ENCODE measurements at places on chromosomes 11 and 22. TPM values are rescaled to one million over a fixed set of nuclear protein-coding genes. Genes with fewer than 3 reads are reported as not detected.

GRCh38 chr22:35555946-35556547 is 15.4 kb downstream of the RASD2 start:
- DNase-seq: no peak

Gene OR8A1
- total RNA-seq: not detected

Gene LARGE2
- total RNA-seq: not detected

Gene SH3BP1
- total RNA-seq: 3.5 TPM

DNA sequence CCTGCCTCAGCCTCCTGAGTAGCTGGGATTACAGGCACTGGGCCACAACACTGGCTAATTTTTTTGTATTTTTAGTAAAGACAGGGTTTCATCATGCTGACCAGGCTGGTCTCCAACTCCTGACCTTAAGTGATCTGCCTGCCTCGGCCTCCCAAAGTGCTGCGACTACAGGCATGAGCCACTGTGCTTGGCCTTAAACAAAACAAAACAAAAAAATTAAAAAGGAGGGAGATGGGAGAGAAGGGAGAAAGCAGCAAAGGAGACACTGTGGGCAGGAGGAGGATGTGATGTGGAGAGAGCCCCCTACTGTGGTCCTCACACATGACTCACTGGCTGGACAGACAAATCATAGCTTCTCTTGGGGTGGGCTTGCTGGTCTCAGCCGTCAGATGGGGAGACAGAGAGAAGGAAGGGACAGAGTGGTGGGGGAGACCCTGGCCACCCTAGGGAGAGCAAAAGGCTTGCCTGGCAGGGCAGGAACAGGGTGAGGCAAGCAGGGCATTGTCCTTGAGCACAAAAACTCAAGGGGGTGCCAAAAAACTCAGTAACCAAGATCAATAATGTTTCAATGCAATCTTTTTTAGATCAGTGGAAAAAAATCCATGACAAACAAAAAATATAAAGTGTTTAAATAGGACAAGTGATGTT is 31.6 kb downstream of the TPST2 start:
- DNase-seq: no peak

Gene NXPE1
- total RNA-seq: not detected

DNA sequence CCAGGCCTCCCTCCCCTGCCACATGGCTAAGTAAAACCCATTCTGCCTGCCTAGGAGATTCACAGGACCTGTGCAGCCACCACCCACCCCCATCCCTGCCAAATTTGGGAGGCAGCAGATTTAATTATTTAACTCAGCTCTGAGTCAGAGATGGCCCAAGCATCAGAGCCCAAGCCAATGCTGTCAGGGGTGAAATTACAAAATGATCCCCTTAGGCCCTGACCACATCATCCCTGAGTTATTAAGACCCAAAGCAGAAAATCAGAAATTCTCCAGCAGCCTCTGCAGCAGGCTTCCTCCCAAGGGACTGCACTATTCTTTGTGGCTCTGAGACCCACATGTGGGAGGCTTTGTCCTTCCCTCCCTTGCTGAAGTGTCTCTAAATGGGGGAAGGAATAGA is 52.8 kb upstream of the RRAS2 start:
- DNase-seq: peak; percentile 87

DNA sequence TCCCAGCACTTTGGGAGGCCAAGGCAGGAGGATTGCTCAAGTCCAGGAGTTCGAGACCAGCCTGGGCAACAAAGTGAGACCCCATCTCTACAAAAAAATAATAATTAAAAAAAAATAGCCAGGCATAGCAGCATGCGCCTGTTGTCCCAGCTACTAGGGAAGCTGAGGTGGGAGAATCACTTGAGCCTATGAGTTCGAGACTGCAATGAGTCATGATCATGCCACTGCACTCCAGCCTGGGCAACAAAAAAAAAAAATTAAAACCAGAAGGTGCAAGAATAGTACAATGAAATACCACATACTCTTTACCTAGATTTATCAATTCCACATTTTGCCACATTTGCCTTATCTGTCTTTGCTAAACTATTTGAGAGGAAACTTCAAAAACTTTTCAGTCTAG is 8.2 kb downstream of the DPF2 start:
- no peak for DNase-seq

DNA sequence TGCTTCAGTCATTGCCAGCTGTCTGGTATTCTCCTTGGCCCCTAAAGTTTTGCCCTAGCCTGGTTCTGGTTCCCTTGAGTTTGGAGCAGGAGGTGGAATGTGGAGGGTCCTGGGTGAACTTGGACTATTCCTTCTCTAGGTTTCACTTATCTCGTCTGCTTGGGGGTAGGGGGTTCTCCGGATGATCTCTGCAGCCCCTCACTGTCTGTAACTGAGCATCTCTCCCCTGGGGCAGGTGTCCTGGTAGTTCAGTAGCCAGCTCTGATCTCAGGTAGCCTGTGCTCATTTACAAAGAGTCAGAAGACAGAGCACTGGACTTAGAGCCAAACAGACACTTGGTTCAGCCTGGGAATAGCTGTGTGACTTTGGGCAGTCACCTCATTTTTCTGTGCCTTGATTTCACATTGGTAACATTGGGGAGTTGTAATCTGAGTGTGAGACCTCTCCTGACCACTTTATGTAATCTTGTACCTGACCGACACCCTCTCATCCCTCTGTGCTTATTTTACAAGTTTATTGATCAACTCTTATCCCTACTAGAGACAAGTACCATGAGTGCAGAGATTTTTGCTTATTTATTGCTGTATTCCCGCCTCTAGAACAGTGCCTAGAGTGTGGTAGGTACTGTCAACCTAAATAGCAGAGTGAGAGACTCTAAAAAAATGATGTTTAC is 804 bp downstream of the CCDC134 start:
- no peak for DNase-seq

DNA sequence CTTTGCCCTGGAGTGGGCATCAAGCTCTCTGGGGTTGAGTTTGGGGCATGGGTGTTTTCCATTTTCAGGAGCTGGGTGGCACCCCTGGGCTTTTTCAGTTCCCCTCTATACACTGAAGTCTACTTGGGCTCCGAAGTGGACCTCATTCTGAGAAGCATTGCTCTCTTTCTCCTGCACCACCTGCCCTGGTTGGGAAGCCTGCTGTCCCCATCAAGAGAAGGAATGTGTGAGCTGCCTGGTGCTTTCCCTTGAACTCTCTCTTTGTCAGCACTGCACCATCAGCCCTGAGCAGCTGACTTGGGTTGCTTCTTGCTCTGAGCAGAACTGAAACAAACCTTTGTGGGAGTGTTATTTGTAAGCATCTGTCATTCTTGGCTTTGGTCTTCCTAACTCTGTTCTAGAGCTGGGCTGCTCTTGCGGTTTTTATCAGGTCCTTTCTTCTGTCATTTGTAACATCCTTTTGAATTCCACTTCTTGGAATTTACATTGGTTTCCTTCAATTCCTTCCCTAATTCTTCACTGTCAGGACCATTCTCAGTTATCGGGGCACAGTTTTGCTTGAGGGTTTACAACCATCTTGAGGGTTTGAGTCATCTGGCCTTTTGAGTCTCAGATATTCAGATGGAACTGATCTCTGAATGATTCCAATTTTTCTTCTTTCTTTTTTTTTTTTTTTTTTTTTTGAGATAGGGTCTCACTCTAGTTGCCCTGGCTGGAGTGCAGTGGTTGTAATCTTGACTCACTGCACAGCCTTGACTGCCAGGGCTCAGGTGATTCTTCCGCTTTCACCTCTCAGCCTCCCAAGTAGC is 20.5 kb downstream of the UBE2L3 start:
- DNase-seq: peak; percentile 65

- peak; percentile 98 for DNase-seq
Measured at GRCh38 chr11:77322506-77322905, 21.0 kb upstream of the GDPD4 start.

DNA sequence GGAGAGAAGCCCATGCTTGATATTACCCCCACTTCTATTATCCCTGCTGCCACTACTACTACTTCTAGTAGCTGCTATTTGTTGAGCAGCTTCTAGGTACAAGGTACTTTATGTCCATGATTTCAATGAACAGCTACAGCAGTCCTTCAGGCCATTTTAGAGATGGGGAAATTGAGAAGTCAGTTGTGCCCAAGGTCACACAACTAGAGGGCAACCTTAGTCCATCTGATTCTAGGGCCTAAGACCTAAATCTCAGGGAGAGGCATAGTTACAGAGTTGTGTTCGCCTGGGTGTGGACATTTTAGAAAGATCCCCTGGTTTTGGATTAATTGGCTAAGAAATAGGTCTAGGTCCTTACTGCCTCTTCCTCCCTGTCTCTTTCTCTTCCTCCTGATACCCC is 52.3 kb downstream of the MICAL2 start:
- DNase-seq: no peak

Gene ENTHD1
- not detected for total RNA-seq

DNA sequence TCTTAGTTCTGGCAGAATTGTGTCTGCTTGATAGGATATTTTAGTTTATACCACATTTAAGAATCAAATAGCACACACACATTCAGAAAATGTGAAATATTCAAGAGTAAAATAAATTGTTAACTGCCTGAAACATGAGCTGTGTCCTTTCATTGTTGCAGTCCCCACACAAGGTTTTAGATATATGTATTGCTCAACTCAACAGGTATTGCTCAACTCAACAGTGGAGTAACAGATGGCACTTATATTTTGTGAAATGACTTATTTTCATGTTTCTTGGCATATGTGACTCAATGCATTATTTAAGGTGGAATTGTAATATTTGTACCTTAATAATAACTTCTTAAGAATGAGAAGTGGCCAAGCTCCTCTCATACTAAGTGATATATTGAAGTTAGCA is 760.3 kb downstream of the CNTN5 start:
- DNase-seq: peak; percentile 77

DNA sequence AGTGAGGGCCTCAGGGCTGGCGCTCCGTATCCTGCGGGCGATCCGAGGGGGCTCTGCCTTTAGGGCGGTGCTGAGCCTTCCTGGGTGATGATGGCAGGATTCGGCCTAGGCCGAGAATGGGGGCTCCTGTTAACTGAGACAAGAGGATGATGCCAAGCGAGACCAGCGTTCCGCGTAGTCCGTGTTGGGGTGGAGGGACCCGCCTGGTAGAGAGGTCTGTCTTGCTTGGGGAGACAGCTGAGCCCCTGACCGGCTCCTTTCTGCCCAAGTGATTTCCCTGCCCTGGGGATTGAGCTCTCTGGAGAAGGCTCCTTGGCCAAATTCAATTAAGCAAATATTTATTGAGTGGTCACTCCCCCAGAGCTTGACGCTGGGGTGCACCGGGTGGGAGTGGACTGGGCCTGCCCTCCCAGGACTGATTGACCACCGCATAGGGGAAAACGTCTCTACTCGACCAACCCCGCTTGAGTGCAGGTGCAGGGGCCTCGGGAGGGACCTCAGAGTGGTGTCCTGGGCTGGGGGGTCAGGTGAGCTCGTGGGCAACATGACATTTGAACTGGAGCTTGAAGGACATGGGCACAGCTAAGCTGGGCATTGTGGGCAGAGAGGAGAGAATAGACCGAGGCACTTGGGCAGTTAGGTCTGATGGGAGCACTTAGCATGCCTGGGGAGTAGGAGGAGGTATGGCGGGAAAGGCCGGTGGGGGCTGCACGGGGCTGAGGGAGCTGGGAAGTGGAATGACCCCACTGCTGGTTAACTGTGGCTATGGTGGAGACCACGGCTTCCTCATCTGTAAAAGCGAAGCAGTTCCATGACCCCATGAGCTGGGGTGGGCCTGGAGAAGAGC is 1.1 kb downstream of the GNAZ start:
- no peak for DNase-seq

- peak; percentile 72 for DNase-seq
Measured at GRCh38 chr11:76371170-76371569, 9.8 kb downstream of the THAP12 start.

GRCh38 chr11:4190098-4190497 is 95.5 kb downstream of the RRM1 start:
- no peak for DNase-seq

GRCh38 chr11:123473941-123474677 is 44.0 kb downstream of the GRAMD1B start:
- peak; percentile 83 for DNase-seq

- DNase-seq: no peak
Measured at GRCh38 chr22:23240639-23241389, 60.5 kb downstream of the BCR start.

Gene SLC25A45
- total RNA-seq: 1.4 TPM

Gene CABP4
- 1.2 TPM for total RNA-seq

DNA sequence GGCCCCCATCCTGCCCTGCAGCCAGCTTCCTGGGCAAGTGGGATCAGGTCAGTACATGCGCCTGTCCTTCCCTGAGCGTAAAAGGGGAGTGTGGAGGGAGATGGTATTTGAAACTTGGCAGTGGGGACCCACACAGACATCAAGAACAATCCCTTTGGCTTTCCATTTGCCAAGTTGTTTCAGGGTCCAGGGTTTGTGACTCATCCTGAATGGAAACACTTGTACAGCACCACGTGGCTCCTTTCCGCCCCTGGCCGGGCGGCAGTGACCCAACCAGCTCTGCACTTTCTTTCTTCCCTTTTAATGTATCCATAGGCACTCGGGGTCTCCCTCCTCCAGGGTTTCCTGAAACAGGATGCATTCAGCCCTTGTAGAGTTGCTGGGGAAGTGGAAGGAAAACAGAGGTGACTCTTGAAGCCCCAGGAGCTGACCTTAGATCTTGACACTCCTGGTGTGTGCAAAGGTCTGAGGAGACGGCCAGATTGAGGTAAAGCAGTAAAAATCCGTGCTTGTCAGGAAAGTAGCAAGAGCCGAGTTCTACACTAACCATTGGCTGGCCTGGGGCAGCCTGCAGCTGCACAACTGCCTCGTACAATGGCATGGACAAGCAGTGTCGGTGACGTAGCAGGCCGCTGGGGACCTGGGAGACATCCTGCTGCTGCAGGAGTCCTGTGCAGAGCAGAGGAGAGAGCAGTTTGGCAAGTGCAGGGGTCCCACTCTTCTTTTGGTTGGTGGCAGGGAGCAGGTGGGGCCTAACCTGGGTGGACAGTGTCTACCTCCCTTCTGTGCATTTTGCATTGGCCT is 189.8 kb downstream of the SNX19 start:
- DNase-seq: no peak

- DNase-seq: no peak
Measured at GRCh38 chr11:35814081-35814695, 129.7 kb upstream of the LDLRAD3 start.

Gene THY1
- 333 TPM for total RNA-seq
